ENCODE measurements at places on chromosomes 12 and 14.
A peak's percentile ranks its signal among the peaks of the same experiment; 100 is the strongest.

- no peak for DNase-seq
Observed at GRCh38 chr12:117718141-117718540, 250.6 kb downstream of the KSR2 start.

DNA sequence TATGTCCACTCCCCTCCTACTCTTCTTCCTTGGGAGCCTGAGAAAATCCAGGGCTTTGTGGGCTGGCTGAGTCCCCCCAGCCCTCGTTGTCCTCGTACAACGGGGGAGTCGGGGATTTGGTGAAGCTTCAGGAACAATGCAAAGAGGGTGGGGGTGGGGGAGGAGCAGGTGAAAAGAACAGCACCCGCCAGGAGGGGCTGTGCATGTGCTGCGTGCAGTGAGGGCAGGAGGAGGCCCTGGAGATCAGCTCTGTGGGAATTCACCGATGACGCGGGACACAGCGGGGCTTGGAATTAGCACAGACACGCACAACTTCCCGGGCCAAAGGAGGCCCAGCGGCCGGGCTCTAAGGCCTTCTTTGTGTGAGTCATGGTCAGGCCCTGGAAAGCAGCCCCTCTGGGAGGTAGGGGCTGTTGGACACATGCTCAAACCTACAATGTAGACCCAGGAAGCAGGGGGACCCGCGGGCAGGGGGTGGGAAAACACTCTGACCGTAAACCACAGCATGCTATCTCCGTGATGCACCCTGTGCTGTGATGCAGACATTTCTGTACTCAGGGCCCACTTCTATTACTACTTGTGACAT, 32.8 kb downstream of the RBM19 start:
- peak; percentile 80 for DNase-seq

DNA sequence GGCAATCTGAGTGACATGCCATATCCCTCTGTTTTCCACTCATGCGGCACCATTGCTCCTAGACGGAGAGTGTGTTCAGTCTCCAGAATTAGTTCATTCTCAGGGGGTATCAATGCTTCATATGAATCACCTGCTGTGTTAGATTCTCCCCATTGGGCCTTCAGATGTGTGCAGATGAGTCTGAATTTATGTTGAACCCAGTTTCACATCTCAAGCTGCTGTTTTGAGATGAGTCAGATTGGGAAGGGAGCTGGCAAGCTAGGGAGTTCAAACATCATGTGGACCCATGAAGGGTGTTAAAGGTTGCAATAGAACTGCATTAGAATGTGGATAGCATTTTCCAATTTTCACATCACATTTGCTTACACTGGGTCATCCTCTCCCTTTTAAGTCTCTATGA, 46.9 kb upstream of the KCNA1 start:
- no peak for DNase-seq

- no peak for DNase-seq
Observed at GRCh38 chr12:18798535-18799361, 60.8 kb downstream of the CAPZA3 start.

- DNase-seq, result no peak
Observed at GRCh38 chr14:96352708-96353107, 10.4 kb downstream of the ATG2B start.

- no peak for DNase-seq
Observed at GRCh38 chr12:28777603-28778365, 371.3 kb upstream of the FAR2 start.

DNA sequence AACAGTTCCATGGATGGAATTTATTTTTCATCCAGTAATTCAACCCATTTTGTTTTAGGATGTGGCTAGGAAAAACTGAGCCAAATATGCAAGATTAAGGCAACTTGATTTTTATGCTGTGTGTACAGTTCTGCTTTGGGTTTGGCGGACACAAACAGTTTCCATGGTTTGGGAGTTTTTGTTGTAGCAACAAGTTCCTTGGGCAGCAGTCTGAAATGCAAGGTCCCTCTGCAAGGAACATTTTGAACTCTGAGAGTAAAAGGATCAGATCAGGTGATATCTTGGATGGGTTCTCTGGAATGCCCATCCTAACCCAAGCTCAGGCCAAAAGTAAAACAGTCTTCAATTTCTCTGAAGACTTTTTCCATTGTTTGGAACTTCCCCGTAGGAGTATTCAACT, 161.2 kb downstream of the TMX1 start:
- no peak for DNase-seq
